Right ventricle myocardium inferior (tissue), 1 donor: ENCODE measurements at places on chromosomes 1 and 21. TPM values are rescaled to one million over a fixed set of nuclear protein-coding genes. Genes with fewer than 3 reads are reported as not detected.

Gene SLC16A4
- total RNA-seq: 2.6 TPM

DNA sequence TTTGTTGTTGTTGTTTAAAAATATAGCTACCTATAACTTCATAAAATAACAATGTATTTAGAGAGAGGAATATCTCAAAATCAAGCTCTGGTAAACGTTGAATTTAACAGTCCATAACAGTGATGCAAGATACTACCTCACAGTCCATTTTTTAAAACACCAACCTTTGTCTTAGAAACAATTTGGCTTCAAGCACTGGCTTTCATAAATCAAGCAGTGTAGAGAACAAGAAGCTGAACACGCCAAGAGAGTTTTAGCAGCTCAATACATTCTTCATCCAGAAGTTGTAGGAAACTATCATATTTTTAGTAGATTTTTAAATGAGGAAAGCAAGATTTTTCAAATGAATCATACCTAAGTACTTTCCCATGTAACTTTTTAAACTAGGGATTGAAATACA is 334.3 kb upstream of the ADAMTS5 start:
- DNase-seq: no peak

DNA sequence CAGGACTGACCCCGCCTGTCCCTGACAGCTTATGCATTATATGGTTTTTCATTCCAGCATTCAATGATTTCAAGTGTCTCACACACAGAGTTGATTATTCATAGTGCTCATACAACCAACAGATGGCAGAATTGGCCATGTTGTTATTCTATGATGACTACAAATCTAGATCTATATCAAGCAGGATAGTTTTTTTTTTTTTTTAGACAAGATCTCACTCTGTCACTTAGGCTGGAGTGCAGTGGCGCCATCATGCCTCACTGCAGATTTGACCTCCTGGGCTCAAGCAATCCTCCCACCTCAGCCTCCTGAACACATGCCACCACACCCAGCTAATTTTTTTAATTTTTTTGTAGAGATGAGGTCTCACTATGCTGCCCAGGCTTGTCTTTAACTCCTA is 40.1 kb upstream of the LRRC8D start:
- no peak for DNase-seq

DNA sequence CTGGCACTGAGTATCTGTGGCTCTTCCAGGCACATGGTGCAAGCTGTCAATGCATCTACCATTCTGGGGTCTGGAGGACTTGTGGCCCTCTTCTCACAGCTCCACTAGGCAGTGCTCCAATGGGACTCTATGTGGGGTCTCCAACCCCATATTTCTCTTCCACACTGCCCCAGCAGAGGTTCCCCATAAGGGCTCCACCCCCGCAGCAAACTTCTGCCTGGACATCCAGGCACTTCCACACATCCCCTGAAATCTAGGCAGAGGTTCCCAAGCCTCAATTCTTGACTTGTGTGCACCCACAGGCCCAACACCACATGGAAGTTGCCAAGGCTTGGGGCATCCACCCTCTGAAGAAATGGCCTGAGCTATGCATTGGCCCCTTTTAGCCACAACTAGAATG is 18.8 kb downstream of the ODF2L start:
- DNase-seq: no peak

Gene FTCD
- total RNA-seq: 1.2 TPM

GRCh38 chr21:36811762-36812161 is 112.8 kb downstream of the SIM2 start:
- no peak for DNase-seq

Gene PLEKHG5
- 16.8 TPM for total RNA-seq

DNA sequence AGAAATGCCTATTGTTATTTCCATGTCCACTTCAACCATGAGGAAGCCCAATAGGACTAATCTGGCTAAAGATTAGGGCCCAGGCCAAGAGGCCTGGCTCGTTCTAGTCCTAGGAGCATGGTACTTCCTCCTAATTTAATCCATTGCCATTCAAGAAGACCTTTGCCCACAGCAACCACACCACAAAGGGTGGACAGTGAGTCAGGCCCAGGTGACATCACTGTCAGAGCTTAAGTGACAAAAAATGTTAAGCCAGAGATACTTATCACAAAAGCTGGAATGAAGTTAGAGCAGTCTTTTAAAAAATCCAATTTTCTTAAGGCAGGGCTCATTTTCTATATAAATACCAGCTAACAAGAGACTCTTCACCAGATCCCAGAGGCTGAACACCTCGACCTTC is at the start of gene SPRR3:
Gene SPRR3, plus strand, starts transcription at position 368 of the 400 bp plus-strand sequence. CDS start 1,272 bp downstream, outside the sequence.
- no peak for DNase-seq

DNA sequence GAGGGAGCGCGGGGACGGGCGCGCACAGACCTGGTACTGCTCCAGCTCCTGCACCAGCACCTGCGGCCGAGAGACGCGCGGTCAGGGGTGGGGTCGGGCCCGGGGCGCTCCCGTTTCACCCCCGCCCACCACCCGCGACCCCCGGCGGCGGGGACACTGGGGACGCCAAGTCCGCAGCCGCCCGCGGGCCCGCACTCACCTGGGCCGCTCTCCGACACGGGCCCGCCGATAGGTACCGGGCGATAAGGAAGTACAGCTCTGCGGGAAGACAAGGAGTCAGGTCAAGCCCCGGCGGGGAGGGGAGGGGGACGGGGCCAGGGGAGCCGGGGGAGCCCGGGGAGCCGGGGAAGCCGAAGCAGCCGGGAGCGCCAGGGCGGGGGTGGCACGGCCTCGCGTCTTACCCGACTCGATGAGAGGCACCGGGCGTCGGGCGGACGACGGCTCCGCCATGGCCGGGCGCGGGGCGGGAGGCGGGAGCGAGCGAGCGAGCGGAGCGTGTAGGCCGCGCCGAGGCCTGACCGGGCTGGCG is 326 bp downstream of the BRWD1 start:
- no peak for DNase-seq

Gene MTARC1
- total RNA-seq: 7.9 TPM

DNA sequence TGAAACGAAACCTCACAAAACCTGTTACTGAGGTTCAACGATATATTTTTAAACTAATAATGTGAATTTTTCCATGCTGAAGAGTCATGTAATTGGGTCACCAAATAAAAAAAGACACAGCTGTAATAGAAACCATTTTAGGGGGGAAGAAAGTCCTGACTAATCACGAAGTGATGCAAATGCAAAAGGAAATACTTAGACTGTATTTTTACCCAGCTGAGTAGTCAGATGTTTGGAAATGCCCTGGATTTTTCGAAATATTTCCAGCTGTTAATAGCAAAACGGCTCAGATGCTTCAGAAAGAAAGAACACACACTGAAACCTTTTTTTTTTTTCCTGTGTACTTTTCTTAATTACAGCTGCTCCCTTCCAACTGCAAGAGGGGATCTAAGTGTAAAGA is 210.3 kb downstream of the SETD4 start:
- DNase-seq: no peak

DNA sequence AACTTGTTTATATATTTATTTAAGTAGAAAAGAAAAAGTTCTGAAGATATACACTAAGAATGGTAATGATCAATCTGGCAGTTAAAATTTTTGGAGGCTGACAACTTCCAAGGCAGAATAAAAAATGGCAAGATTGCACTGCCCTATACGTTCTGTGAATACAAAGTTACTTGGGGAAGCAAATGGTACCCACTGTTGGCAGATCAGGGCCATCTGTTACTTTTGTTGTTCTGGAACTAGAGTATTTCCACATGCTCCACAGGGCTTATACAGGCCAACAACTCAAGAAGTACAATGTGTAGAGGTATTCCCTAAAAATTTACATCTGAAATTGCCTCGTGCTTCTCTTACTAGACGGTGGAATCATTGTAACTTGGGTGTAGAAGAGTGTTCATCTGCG is 53.2 kb downstream of the AHCTF1 start:
- DNase-seq: no peak

DNA sequence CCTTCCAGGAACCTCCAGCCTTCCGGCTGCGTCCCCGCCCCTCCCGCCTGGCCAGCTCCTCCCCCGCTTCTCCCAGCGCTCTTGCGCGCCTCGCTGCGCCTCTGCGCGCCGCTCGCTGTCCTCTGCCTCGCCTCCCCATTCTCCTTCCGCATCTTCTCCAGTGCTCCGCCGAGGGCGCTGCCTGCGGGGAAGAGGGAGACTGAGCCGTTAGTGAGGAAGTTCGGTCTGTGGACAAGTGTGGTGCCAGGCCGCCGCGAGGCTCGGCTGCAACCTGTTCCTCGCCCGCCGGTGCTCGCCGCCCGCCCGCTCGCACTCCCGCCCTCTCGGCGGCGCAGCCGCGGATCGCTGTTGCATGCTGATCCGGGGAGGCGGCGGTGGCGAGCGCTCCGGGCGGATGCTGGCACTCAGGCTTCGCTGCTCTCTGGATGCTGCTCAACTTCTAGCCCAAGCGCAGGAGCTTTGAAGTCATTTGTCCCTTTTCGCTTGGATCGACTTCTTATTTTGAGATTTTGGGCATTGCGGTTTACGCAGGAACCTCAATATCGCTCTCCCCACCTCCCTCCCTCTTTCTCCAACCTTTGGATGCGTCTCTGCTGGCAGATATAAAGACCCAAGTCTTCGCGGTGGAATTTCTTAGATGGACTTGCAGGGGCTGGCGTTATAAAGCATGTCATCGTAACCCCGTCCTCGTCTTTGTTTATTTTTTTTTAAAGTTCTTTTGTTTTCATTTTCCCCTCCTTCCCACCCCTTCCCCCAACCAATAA is 614 bp upstream of the CACNA1E start:
- peak; percentile 90 for DNase-seq

DNA sequence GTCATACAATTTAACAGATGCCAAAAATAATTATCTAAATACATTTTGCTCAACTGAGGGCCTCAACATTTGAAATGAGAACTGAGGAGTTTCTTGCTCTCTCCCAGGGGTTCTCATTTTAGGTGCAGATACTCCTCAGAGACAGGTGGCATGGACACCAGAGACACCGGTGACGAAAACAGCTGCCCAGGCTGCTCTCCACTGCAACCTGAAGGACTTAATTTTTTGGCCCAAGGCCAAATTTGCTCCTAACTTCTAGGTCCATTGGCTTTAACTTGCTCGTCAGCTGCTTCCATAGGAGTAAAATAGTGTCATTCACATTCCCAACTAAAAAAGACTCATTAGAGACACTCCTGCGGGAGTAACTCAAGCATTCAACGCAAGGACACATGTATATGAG is 87.0 kb downstream of the NRIP1 start:
- no peak for DNase-seq

DNA sequence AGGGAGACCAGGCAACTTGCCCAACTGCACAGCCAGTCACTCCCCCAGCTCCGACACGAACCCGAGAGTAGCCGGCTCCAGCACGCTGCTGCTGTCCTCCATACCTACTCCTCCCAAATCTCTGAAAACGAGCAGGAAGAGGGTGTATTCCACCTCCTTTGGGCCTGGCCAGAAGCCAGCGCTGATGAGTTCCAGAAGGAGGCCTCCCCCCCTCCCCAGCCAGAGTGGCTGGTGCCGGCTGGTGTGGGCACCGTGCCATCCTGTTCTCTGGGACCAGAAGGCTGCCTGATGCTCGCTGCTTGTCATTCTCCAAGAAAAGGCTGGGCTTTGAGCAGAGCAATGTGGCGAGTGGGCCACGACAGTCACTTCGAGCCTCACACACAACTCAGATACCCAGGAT is 22.2 kb downstream of the KCNN3 start:
- DNase-seq: peak; percentile 60

DNA sequence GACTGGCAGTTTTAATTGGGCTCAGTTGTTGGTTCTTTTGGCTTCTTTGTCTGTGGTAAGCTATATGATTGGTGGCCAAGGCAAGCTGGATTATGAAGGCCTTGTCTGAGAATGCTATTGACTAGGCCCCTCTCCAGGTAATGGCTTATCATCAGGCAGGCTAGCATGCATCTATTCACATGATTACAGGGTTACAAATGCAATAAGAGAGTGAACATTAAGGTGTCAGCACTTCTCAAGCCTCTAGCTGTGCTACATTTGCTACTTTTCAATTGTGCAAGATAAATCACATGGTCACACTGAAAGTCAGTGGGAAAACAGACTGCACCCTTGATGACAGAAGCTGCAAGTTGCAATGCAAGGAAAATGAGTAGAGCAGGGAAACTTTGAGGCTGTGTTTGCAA is 550.9 kb upstream of the TMPRSS15 start:
- no peak for DNase-seq

GRCh38 chr1:8562881-8563865 is 245.3 kb downstream of the SLC45A1 start:
- no peak for DNase-seq

- DNase-seq: peak; percentile 57
Measured at GRCh38 chr1:63917571-63918417, 144.0 kb downstream of the ROR1 start.

GRCh38 chr1:37704966-37705365 is 12.7 kb downstream of the CDCA8 start:
- DNase-seq: no peak

Gene ACTL8
- total RNA-seq: not detected

DNA sequence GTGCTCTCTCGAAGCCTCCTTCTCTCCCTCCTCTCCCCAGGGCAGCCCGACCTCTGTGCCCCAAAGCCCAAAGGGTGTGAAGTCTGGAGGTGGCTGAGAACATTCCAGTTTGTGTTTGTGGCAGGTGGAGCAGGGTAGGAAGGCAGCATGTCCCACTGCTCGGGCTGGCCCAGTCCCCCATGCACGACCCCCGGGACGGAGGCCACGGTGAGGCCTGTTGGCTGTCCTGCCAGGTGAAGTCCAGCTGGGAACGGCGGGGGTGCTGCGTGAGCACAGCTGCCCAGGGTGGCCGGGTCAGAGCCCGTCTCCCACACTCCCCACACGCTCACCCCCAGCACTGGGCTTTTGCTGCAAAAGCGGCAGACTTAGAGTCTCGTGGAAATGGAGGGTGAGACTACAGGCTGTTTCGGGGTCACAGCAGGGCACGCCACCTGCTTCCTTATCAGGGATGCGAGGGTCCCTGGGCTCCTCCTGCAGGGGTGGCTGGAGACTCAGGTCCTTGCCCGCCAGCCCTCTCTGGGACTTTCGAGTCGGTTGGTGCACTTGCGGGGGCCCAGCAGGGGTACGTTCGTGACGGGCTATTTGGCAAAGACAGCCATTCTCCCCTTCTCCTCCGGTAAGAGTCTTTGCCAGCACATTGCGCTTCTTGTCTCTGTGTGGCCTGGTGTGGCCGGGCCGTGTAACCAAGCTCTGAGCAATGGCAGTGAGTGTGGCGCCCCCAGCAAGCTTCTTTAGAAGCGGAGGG is 40.3 kb downstream of the MORN1 start:
- DNase-seq: peak; percentile 52

Gene APOBEC4
- not detected for total RNA-seq

Gene CFAP57
- not detected for total RNA-seq

GRCh38 chr1:184210031-184210430 is 158.5 kb downstream of the TSEN15 start:
- no peak for DNase-seq

- DNase-seq: no peak
Measured at GRCh38 chr1:18794051-18794450, 65.4 kb downstream of the TAS1R2 start.

Gene CAMTA1
- total RNA-seq: 159 TPM

Gene SLC25A33
- total RNA-seq: 5.7 TPM

Gene KRTAP10-3
- not detected for total RNA-seq

GRCh38 chr1:54002544-54003248 is 15.3 kb downstream of the LDLRAD1 start:
- DNase-seq: no peak
